Central memory CD4-positive, alpha-beta T cell (primary cell): ENCODE measurements at places on chromosomes 6 and 20.

GRCh38 chr6:70901324-70901723, 55.5 kb downstream of the B3GAT2 start:
- DNase-seq: no peak

GRCh38 chr6:15513801-15514711, 148.8 kb downstream of the DTNBP1 start:
- DNase-seq: no peak

- no peak for DNase-seq
These were observed 134.9 kb upstream of the BACH2 start for GRCh38 chr6:90431576-90431975.

- DNase-seq: no peak
These were observed 897 bp upstream of the STMN3 start for GRCh38 chr20:63653974-63654668.

DNA sequence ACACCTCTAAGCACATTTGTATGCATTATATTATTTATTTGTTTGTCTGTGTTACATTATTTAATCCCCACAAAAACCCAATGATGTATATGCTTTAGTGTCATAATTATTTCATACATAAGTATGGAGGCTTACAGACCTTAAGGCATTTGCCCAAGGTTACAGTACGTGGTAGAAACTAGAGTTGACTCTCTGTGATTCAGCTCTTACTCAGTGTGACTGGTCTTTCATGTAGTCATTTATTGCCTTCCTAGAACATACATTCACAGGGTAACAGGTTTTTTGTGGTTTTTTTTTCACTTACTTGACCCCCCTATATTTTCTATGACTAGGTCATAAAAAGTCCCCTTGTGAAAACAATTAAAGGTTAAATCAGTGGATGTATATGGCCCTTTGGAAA, 566.8 kb downstream of the TFAP2A start:
- DNase-seq: no peak

GRCh38 chr6:142716097-142716496, 228.9 kb downstream of the HIVEP2 start:
- no peak for DNase-seq

- DNase-seq: no peak
These were observed 246.4 kb downstream of the CDH26 start for GRCh38 chr20:60204601-60205000.
